ENCODE measurements at places on chromosomes 12 and 14.

DNA sequence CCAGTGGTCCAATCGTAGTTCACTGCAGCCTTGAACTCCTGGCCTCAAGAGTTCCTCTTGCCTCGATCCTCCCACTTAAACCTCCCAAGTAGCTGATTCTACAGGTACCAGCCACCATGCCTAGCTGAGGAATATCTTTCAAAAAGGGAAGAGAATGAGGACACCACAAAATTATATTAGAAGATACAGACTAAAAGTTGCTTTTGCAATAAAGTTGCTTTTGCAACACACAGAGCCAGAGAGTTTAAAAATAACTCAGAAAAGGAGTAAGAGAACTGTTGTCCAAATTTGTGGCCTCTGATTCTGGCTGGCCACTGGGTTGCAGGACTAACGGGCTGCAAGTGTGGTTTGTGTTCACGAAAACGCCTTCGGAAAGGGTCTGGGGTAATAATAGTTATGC lies 19.8 kb downstream of the TMEM253 start:
- no peak for DNase-seq

GRCh38 chr12:25131270-25131669 lies 63.7 kb downstream of the DNAI7 start:
- no peak for DNase-seq

DNA sequence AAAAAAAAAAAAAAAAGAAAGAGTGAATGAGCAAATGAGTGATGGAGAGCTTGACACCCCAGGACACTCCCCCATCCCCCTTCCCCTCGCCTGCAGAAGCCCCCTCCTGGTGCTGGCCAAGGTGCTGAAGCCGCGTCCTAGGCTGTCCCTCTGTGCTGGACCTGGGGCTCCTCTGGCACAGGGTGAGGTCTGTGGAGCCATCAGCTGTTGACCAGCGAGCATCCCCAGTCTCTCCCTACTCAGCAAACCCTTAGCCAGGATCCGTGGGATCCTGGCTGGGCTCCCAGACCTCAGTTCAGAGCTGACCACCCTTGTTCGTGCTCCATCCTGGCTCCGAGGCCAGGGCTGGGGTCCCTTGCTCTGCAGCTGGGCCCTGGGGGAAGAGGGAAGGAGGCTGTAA lies 5.4 kb upstream of the KIF26A start:
- no peak for DNase-seq

DNA sequence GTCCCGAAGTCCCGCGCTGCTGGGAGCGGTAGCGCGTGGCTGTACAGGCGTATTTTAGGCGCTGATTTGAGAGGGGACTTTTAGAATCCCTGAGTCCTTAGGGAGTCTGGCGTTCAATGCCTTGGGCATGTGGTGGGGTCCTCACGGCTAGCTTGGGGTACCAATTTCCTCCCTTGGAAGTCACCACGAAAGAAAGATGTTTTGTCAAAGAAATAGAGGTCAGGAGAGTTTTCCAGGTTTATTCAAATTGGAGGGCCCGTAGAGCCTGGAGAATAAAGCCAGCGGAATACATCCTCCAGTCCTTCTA lies 63.9 kb downstream of the KLHL28 start:
- no peak for DNase-seq

- no peak for DNase-seq
Observed at GRCh38 chr12:43104494-43104893, 447.5 kb downstream of the ADAMTS20 start.

DNA sequence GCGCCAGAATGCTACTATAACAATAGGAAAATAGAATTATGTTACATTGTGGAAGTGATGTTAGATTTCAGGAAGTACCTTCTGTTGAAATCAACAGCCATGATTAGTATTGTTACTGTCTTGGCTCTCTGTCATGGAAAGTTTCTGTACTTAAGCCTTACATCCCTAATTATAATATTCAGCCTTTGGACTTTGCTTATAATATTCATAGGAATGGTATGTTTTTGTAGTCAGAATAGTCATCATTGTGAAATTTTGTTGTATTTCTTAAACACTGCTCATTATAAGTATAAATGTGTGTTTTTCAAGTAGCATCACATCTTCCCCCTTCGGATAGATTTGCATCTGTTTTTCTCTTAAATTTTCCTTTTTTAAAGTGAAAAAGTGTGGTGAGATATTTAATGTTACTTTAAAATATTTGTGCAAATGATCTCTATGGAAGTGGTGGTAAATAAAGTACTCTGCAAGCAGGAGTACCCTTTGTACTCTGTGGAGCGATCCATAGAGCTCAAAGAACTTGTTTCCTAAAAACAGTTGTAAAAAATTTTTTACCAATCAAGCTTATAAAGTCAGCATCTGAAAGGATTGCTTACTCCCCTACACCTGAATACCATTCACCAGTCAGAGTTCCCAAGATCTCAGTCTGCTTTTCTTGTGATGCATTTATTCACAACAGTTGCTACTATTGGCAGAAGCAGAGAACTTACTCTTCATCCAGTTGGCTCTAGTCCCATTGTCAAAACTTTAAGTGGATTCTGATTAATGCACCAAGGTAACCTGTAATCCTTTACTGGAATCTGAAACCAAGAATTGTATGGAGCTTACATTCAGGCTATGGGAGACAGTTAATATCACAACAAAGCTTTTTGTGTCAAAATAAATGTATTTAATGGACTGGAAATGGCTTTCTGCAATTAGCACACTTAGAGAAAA lies 87.8 kb downstream of the RIC8B start:
- DNase-seq, result no peak

DNA sequence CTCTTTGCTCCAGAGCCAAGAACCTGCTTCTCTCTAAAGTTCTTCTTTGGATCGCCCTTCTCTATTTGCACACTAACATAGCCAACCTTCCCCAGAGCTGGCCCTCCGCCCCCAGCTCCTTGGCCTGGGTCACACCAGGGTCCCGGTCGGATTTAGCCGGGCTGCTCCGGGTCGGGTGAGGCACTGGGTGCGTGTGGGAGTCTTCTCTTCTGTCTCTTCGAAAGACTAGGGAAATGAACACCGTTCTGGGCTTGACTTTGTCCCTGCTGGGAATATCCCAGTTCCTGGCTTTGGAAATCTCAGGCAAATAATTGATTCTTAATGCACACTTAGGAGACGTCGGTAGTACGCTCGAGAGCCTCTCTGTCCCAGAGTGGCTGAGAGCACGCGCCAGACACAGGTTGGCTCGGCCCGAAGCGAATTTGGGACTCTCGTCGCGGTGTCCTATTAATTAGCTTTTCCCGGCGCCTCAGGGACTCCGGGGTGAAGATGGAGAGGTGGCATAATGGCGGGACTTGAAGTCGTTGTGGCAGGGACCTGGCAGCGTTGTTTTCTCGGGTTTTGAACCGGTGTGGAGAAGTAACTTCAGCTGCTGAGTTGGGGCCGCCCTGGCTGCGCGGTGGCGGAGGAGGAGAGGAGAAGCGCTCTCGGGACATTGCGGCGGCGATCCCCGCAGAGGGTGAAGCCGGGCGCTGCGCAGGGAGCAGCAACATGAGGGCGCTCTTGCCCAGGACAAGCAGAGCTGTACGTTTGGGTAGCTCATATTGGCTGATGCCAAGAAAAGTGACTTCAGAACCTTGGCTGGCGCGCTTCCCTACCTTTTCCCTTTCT lies 7.5 kb downstream of the FOXG1 start:
- no peak for DNase-seq

- peak; percentile 88 for DNase-seq
Observed at GRCh38 chr12:49662998-49663843, 39.9 kb downstream of the PRPF40B start.

DNA sequence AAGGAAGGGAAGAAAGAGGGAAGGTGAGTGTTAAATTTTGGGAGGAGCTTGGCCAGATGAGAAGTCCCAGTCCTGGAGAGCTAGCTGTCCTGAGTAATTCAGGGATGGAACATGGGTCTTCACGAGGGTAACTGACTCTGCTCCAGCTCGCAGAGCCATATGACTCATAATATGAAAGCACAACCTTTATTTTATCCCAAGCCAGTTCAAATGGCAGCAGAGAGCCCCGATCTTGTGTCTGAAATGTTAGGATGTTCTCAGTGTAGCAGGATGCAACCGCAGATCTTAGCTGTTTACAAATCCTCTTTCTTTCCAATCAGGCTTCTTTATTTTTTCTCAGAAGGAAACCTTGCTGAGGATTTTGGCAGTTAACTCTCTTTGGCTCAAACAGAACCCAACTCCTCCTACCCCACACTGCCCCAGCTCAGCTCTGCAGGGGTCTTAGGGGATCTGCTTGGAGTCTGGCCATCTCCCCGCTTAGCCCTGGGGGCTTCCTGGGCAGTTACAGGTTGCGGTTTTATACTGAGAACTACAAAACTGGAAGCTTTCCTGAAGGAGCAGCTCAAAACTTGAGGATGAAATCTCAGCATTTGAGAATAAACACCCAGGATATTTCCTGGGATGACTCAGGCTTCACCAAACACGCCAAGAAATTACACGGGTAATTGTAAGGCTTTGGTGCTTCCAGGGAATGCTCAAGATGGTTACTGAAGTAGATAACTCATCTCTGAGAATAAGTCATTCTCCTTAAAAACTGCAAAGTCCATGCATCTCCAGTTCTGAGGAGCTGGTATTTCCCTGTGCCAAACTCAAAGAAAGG lies 92.5 kb downstream of the VCPKMT start:
- no peak for DNase-seq

- DNase-seq, result peak; percentile 35
Observed at GRCh38 chr14:68711561-68712309, 81.1 kb downstream of the ZFP36L1 start.

DNA sequence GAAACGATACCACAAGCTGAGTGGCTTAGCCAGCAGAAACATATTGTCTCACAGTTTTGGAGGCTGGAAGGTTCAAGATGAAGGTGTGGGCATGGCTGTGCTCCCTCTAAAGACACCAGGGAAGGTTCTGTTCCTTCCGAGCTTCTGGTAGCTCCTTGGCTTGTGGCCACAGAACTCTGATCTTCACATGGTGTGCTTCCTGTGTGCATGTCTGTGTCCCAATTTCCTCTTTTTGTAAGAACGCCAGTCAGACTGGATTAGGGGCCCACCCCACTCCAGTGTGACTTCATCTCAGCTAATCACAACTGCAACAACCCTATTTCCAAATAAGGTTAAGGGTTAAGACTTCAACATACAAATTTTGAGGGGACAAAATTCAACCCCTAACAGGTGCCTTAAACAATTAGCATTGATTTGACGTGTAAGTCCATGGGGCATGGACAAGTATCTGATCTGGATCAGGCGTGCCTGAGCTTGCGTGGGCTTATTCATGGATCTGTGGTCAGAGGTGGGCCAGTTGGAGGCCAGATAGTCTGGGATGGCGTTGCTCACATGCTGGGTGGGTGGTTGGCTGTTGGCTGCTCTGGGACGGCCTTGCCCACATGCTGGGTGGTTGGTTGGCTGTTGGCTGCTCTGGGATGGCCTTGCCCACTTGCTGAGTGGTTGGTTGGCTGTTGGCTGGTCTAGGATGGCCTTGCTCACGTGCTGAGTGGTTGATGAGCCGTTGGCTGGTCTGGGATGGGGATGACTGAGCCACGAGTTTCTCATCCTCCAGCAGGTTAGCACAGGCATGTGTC lies 88.5 kb downstream of the LGMN start:
- DNase-seq, result no peak

- no peak for DNase-seq
Observed at GRCh38 chr12:11813438-11813813, 164.0 kb downstream of the ETV6 start.

DNA sequence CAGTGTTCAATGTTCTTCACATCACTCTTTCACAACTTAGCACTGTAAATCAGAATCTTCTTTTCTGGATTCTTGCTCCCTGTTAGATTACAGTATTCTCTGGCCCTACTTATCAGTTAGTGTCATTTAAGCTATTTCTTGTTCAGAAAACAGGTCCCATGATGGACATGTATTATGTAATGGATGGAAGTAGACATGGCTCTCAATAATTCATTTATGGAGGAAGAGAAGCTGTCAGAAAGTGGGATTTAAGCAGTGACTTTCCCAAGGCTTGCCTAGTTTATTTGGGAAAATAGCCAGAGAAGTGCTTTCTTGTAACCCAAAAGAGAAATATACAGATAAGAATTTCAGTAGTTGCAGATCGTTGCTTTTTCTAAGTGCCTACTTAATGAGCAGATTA lies 1.6 kb downstream of the ERC1 start:
- no peak for DNase-seq

- peak; percentile 59 for DNase-seq
Observed at GRCh38 chr12:67651132-67651695, 2.7 kb downstream of the DYRK2 start.

- DNase-seq, result no peak
Observed at GRCh38 chr14:33879684-33880286, 71.1 kb downstream of the EGLN3 start.

DNA sequence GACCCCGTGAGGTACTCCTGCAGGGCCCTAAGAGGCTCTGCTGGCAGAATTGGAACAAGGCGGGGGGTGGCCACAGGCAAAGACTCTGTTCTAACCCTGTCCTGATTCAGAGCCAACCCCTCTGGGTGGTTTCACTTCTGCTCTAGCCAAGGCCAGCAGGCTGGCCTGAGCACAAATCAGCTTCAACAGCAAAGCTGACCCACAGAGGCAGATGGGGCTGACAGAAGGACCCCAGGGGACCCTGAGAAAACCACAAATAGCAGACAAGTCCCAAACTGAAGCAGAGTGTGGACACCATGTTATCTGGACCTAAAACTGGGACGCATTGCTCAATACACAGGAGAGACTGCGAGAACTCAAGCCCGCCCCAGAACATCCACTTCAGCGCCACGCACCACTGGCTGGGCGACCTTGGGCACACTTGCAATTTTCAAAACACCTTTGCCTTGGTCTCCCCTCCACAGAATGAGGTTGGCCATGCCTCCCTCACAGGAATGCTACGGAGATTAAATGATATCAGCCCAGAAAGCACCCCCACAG lies 76.4 kb upstream of the DICER1 start:
- no peak for DNase-seq

DNA sequence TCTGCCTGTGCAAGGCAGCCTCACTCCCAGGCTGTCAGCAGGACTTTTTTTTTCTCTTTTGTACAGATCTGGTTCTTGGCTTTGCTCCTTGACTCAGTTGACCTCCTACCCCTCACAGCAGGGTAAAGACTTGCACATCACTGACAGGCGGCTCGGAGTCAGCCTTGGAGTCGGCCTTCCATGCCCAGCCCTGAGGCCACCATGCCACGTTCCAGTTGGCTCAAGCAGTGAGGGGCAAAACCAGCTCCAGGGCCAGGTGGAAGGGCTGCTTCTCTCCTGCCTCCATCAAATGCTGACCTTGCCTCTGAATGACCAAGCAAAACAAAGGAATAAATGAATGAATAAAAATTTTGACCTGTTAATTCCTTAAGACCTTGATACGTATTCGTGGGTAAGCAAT lies 27.6 kb downstream of the JAG2 start:
- no peak for DNase-seq

GRCh38 chr12:85092814-85093370 lies 56.7 kb downstream of the LRRIQ1 start:
- no peak for DNase-seq

DNA sequence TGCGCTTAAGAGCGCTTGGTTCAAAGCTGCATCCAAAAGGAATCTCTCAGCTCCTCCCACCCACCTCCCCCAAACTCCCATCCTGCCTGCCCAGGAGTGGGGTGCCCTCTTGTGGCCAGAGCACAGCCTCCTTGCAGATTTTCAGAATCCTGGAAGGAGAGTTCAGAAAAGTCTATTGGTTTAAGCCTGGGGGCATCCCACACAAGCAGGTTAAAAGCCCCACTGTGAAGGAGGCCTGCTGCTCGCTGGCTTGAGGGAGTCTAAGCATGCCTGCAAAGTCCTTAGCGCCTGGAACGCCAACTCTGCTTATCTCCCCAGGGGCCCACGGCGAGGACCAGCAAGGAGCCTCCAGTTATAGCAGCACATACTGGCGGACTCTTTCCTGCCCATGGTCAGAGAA lies 297.1 kb downstream of the KSR2 start:
- no peak for DNase-seq
